Ecto neural progenitor cell (in vitro differentiated cells): ENCODE measurements at places on chromosomes 13 and 19.

- DNase-seq: no peak
These were observed 20.3 kb upstream of the GGACT start for GRCh38 chr13:100608906-100609305.

- no peak for DNase-seq
These were observed 35.3 kb downstream of the SOX1 start for GRCh38 chr13:112102243-112102642.

DNA sequence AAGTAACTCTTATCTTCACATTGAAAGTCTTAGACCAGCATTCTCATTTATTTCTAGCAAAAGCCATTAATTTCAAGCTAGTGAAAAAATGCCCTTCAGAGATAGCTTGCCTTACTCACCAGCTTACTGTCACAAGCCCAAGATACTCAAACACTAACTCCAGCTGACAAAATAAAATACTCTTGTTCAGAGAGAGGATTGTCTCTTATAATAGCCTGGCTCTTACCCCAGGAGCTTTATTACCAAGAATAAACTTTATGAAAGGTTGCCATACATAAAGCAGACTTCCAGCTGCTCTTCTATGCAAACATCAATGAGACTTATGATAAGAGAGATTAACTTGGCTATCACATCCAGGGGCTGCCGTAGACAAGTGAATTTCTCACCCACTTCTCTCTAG is 53.6 kb downstream of the XPO4 start:
- DNase-seq: no peak

GRCh38 chr19:30584090-30584489 is 211.9 kb downstream of the ZNF536 start:
- DNase-seq: no peak

- no peak for DNase-seq
These were observed 125.0 kb downstream of the STK24 start for GRCh38 chr13:98451676-98452470.

- no peak for DNase-seq
These were observed 26.9 kb upstream of the KL start for GRCh38 chr13:32989290-32989667.
